ENCODE measurements at places on chromosomes 1 and 21. TPM values are rescaled to one million over a fixed set of nuclear protein-coding genes. Genes with fewer than 3 reads are reported as not detected.
A peak's percentile ranks its signal among the peaks of the same experiment; 100 is the strongest.

Gene SPRR1A
- not detected for total RNA-seq

Gene SLC37A1
- total RNA-seq, result 0.37 TPM

Gene TNFRSF18
- 1.2 TPM for total RNA-seq

Gene CCT8
- 1,037 TPM for total RNA-seq

Gene SERINC2
- total RNA-seq, result 15.6 TPM

Gene PADI1
- total RNA-seq, result not detected

Gene CR1
- total RNA-seq, result not detected

Gene GJA5
- total RNA-seq, result not detected

Gene USH2A
- not detected for total RNA-seq

Gene ALG14
- 2.5 TPM for total RNA-seq

DNA sequence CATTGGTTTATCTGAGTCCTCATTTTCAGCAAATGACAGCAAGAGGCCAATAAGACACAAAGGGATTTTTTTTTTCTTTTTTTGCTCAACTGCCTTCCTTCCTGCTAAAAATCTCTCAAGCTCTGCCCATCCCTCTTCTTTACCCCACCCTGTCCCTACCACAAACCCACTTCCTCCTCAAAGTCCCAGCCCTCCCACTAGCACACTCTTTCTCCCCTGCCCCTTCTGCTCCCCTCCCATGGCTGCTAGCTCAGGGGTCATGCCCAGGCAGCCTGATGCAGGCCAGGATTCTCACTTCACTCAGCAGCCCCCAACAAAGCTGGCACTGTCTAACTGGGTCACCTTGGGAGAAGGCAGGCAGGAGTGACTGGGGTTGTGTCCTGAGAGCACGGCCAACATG, 28.8 kb upstream of the PPP2R5A start:
- no peak for DNase-seq

DNA sequence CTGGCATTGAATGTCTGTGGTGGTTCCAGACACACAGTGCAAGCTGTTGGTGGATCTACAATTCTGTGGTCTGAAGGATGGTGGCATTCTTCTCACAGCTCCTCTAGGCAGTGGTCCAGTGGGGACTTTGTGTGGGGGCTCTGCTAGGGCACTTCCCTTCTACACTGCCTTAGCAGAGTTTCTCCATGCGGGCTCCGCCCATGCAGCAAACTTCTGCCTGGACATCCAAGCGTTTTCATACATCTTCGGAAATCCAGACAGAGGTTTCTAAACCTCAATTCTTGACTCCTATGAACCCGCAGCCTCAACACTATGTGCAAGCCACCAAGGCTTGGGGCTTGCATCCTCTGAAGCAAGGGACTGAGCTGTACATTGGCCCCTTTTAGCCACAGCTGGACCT, 43.0 kb downstream of the RGS18 start:
- no peak for DNase-seq

DNA sequence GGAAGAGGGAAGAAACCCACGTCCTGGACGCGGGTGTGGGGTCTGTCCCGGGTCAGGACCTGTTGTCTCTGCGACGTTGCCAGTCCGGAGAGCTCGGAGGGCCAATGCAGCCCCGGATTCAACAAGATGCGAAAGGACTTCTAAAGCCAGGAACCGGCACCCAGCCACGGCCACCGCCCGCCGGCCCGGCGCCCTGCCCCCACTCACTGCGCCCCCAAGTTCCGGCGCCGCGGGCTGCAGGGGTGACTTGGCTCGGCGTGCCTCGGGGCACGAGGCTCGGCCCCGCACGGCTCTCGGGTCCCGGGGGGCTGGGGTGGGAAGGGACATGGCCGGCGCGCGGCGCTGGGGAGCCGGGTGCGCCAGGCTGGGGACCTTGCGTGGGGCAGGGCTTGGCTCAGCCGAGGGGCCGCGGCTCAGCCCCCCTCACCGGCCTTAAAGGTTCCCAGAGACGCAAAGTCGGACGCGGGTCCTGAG, 51.8 kb upstream of the H6PD start:
- no peak for DNase-seq

- DNase-seq, result no peak
These were observed 44.1 kb downstream of the ZNF678 start for GRCh38 chr1:227607336-227607898.

DNA sequence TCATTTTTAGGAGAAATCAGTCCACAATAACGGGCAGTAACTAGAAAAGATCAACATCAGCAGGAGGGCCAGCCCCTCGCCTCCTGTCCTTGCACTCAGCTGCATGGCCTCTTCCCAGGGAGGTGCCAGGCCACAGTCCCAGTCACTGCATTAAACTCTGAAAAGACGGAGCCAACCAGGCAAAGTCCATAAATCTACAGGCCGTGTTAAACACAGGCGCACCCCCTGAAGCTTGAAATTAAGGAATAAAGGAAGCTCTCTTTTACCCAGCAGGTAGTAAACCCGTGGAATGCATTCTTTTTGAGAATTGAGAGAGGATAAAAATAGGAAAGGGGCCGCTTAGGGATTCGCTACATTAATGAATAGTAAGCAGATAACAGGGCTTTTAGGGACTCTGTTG, 18.4 kb downstream of the H6PD start:
- DNase-seq, result peak; percentile 61

DNA sequence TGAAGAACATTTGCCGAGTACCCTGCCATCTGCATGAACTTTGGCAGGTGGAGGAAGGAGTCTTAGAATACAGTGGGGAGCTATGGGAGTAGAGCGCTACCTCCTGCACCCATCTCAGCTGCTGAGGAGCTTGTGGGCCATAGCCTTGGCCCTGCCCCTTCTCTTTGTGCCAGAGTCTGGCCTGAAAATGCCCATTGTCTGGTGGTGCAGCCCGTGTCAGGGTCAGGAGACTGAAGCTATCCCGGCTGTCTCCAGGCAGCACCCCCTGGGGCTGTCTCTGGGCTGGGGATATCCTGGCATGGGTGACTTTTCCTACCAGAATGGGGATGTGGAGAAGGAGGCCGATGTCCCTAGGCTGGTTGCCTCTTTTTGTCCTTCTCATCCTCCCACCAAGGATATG, 7.3 kb downstream of the IPO13 start:
- no peak for DNase-seq

- no peak for DNase-seq
These were observed 4.8 kb downstream of the OVGP1 start for GRCh38 chr1:111422546-111423391.

DNA sequence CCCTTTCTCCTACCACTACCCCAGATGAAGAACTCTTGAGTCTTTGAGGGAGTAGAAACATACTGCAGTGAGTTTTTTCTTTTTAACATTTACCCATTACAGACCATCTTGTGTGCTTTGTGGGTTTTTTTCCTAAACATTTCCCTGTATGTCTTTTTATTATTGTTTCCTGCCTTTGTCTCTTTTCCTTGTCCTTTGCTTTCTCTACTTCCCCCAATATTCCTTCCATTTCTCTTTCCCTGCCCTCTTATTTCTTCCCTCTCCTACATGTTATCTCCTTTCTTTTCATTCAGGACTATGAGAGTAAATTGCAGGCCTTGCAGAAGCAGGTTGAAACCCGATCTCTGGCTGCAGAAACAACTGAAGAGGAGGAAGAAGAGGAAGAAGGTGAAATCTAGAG, 79.1 kb upstream of the PGD start:
- DNase-seq, result no peak

GRCh38 chr1:27395441-27396195, 3.2 kb downstream of the GPR3 start:
- DNase-seq, result peak; percentile 88

DNA sequence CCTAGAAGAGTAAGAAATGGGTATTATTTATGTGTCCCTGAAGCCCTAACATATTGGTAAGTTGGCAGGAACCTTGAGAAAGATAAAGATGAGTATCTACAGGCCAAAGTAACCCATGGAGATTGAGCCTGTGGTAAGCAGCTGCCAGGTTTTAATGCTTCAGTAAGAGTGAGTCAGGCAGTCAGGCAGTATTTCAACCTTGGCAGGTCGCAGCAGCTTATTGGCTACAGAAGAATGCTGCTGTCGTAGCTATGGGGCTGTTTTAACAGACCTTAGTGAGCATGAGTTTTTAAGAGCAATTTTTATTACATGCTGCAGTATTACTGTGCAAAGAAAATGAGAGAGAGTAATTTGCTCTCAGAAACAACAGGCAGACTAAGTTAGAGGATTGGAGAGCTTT, 10.3 kb upstream of the SLC30A10 start:
- DNase-seq, result no peak

DNA sequence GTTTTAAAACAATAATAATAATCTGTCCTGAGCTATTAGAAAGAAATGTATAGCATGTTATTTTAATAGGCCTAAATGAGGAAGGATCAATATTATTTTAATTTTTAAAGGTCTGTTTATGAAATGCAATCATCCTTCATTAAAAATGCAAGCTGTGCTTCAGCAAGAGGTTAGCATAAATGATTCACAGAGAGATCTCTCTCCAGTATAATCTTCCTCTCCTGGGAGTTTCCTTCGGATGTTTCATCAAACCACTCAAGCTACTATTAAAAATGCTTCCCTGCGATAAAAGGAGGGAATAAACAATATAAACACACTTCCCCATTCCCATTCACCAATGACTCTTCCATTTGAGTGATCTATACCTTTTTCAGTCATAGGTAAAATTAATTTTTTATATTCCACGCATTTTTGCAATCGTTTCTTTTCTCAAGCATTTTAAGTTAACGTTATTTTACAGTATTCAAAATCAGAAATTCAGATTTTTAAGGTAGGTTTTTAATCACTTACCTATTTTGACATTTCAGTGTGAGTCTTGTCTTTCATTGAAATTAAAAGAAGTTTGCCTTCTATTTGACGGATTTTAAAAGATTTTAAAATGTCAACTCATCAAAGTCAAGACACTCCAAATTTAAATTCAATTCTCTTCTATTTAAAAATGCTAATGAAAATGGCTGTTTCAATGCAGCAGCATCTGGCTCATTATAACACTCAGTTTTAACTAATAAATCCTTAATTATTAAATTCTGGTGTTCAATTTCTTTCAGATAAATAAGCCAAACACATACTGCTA, 64.3 kb downstream of the RERE start:
- DNase-seq, result no peak

All from G401 (cell line).